ENCODE measurements at places on chromosomes 3 and 15.
A peak's percentile ranks its signal among the peaks of the same experiment; 100 is the strongest.

DNA sequence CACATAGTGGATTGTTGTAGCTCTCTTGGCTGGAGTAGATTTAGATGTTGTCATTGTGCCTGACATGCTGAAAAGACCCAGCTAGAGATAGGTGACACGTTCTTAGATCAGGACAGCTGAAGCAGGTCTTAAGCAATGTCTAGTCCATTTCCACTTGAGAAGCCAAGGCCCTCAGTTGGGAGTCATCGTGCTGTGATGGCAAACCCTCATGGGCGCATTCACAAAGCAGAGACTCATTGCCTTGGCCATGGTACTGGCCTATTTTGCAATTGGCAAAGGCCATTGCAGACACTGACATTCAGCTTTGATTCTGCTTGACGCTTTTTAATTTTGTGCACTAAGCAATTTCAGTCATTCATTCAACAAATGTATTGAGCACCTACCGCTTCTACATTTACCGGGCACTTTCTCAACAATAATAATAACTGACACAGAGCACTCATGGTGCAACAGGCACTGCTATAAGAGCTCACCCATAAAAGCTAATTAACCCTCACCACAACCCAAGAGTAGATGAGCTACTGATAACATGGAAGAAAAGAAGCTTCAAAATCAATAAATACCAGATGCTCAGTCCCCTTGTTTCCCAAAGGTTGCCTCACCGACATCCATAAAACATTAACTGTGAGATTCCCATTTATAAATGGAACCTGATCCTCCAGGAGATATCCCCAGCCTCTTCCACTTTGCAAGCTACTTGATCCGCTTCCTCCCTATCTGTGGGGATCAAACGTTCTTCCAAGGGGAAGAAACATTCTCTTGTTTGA is 200.1 kb downstream of the TLE3 start:
- H3K27ac ChIP-seq = no peak overlapping the region
- H3K36me3 ChIP-seq = no peaks in the 10 kb centered on the region
- H3K27me3 ChIP-seq = peaks cover 70% of the 10 kb centered on the region

DNA sequence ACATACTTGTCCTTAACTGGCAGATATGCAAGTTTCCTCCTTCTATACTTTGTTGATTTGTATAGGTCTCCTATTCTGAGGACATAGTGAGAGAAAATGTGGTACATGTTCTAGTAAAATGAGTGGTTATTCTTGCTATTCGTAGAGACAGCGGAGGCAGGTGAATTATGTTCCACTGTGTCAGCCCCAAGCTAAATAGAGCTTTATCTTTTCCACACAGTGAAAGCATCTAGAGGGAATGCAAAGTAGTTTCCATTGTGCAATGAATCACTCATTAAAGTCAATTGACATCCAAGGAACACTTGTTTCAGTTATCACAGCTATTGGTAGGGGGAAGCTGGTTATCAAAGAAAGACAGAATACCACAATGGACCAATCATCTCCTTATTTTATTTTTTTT is 262.4 kb downstream of the NLGN1 start:
- peaks cover 7% of the 10 kb centered on the region for H3K4me1 ChIP-seq
- peaks cover 2% of the 10 kb centered on the region for H3K36me3 ChIP-seq
- DNase-seq = no peak
- no peak overlapping the region for H3K27ac ChIP-seq
- no peaks in the 10 kb centered on the region for H3K27me3 ChIP-seq

DNA sequence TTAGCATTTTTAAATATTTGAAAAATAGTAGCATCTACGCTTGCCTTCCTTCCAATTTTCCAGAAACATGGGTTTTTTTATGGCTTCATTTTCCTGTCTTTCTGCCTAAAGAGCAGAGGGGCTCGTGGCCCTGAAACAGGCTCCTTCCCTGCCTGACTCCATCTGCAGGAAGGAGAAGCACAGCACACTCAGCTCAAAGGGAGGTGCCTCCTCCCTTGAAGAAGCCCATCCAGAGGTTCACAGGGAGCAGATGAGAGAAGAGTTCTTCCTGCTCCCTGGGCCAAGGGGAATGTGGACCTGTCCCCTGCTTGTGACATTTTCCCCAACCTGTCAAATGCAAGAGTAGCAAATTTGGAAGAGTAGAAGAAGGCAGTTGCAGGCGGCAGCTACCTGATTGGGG is 55.8 kb downstream of the BBX start:
- no peak for DNase-seq
- no peaks in the 10 kb centered on the region for H3K27me3 ChIP-seq
- H3K36me3 ChIP-seq = no peaks in the 10 kb centered on the region
- peaks cover 11% of the 10 kb centered on the region for H3K4me1 ChIP-seq
- H3K27ac ChIP-seq = no peak overlapping the region
- no peak overlapping the region for H3K4me3 ChIP-seq

GRCh38 chr3:149726716-149727407 is 25.4 kb downstream of the COMMD2 start:
- H3K36me3 ChIP-seq = peaks cover 4% of the 10 kb centered on the region
- H3K4me3 ChIP-seq = no peak overlapping the region
- DNase-seq = no peak
- no peak overlapping the region for H3K27ac ChIP-seq
- no peaks in the 10 kb centered on the region for H3K4me1 ChIP-seq
- no peaks in the 10 kb centered on the region for H3K27me3 ChIP-seq

GRCh38 chr3:142353571-142353970 is 94.3 kb downstream of the XRN1 start:
- no peak overlapping the region for H3K27ac ChIP-seq
- no peaks in the 10 kb centered on the region for H3K4me1 ChIP-seq

DNA sequence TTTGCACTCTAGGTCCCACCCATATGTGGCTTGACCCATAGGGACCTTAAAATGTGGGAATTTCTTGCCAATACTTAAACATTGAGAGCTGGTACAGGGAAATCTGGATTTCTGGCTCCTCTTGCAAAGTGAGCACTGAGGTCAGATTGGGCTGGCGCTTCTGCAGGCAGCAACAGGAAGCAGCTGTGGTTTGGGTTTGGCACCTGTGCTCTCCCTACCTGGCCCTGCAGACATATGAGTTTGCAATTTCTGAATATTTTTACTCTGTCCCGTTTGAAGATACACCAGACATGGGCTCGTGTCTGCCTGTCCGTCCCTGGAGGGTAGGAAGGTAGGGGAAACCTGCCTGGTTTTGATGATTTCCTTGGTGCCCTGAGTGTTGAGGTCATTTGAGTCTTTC is 74.8 kb upstream of the SEC13 start:
- H3K36me3 ChIP-seq = no peaks in the 10 kb centered on the region
- no peak overlapping the region for H3K27ac ChIP-seq
- no peaks in the 10 kb centered on the region for H3K4me1 ChIP-seq

- no peak overlapping the region for H3K27ac ChIP-seq
- H3K27me3 ChIP-seq = no peaks in the 10 kb centered on the region
- peaks cover 5% of the 10 kb centered on the region for H3K4me1 ChIP-seq
- peaks cover 9% of the 10 kb centered on the region for H3K36me3 ChIP-seq
- DNase-seq = peak; percentile 8
Measured at GRCh38 chr3:25532431-25533162, 104.5 kb downstream of the RARB start.

- no peaks in the 10 kb centered on the region for H3K4me1 ChIP-seq
- no peaks in the 10 kb centered on the region for H3K27me3 ChIP-seq
- H3K36me3 ChIP-seq = no peaks in the 10 kb centered on the region
- no peak overlapping the region for H3K4me3 ChIP-seq
- no peak for DNase-seq
Measured at GRCh38 chr15:83119968-83120581, 12.6 kb downstream of the TM6SF1 start.

DNA sequence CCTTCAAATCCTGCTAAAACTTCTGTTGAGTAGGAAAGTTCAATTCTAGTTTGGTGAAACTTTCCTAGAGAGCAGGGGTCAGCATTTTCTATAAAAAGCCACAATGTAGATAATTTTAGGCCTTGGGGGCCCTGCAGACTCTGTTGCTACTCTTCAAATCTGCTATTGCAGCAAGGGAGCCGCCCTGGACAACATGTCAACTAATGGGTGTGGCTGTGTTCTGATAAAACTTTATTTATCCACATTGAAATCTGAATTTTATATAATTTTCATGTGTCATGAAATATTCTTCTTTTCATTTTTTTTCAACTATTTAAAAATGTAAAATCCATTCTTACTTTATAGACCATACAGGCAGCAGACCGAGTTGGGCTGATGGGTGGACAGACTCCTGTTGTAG is 67.4 kb upstream of the SAMMSON start:
- no peaks in the 10 kb centered on the region for H3K36me3 ChIP-seq
- no peak overlapping the region for H3K4me3 ChIP-seq
- DNase-seq = no peak
- no peak overlapping the region for H3K27ac ChIP-seq
- peaks cover 6% of the 10 kb centered on the region for H3K27me3 ChIP-seq
- peaks cover 10% of the 10 kb centered on the region for H3K4me1 ChIP-seq

DNA sequence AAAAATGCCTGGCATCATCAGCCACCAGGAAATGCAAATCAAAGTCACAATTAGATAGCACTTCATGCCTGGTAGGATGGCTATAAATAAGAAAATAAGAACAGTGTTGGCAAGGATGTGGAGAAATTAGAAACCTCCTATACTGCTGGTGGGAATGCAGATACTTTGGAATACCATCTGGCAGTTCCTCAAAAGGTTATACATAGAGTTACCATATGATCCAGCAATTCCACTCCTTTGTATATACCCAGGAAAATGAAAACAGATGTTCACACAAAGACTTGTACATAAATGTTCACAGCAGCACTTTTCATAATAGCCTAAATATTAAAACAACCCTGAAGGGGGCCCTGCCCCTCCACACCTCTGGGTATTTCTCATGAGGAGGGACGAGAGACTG is 13.7 kb downstream of the ACSBG1 start:
- no peaks in the 10 kb centered on the region for H3K36me3 ChIP-seq
- H3K4me3 ChIP-seq = no peak overlapping the region
- H3K27ac ChIP-seq = no peak overlapping the region
- H3K4me1 ChIP-seq = peaks cover 22% of the 10 kb centered on the region
- no peak for DNase-seq

DNA sequence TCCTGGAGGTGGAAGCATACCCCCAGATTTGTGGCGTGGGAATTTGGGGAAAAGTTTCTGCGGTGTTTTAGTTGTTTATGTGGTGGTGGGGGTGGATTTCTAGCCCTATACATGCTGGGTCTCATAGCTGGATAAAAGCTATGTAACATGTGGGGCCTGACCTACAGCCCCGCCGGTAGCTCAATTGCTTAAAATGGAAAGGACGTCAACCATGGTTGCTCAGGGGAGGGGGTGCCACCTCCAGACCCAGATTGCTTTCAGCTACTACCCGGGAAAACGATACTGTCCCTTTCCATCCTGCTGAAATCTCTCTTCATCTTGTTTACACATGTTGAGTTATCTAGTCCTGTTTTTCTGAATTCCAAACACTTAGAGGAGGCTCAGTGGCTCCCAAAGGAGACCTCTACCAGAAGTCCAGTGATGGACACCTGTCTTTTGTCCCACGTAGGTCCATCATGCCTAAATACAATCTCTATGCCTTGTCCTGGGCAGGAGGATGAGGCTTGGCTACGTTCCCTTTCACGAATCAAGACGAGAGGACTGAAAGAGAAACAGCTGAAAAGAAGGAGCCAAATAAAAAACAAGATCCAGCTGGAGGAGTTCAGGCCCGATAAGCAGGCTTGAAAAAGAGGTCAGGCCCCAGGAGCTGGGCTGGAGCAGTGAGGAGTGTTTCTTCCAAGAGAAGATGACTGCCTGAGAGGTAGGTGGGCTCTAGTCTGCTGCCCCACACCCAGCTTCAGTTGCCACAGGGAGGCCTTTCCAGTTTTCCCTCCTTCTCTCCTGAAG is 72.1 kb upstream of the TPRG1 start:
- H3K36me3 ChIP-seq = no peaks in the 10 kb centered on the region
- H3K4me3 ChIP-seq = no peak overlapping the region

- peaks cover 6% of the 10 kb centered on the region for H3K4me1 ChIP-seq
- H3K36me3 ChIP-seq = peaks cover 6% of the 10 kb centered on the region
- no peak overlapping the region for H3K27ac ChIP-seq
- DNase-seq = no peak
- no peaks in the 10 kb centered on the region for H3K27me3 ChIP-seq
- H3K4me3 ChIP-seq = no peak overlapping the region
Measured at GRCh38 chr3:184165543-184165942, 9.1 kb upstream of the AP2M1 start.

GRCh38 chr15:58381697-58382096 is 50.1 kb upstream of the LIPC start:
- no peak overlapping the region for H3K27ac ChIP-seq
- peaks cover 19% of the 10 kb centered on the region for H3K4me1 ChIP-seq
- no peak overlapping the region for H3K4me3 ChIP-seq
- H3K36me3 ChIP-seq = peaks cover 2% of the 10 kb centered on the region

DNA sequence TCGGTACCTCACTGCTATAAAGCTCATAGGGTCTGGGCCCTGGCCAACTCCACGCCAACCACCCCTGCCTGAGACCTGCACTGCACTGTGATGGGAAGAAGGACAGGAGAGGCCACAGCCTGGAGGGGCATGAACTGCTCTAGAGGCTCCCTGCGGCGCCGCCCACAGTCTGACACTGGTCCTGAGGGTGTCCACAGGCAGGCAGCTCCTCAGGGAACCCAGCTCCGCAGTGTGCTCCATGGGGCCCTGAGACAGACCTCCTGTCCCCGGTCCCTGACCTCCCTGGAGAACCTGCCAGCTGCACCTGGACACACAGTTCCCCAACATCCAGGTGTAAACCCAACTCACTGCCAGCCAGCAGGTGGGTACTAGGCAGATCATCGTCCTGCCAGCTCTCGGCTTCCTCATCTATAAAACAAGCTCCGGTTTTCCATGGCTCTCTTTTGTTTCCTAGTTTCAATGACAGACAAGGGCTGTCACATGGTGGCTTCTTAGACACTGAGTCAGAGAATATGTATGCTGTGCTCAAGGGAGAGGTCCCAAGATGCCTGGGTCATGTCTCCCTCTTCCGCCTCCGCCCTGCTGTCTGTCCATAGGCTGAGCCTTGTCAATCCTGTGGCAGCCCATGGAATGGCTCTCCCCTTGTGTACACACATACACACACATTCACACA is 5.1 kb upstream of the HAPLN3 start:
- peak overlapping the region; percentile 21 for H3K27ac ChIP-seq
- H3K4me3 ChIP-seq = no peak overlapping the region
- H3K27me3 ChIP-seq = peaks cover 4% of the 10 kb centered on the region
- no peak for DNase-seq
- H3K4me1 ChIP-seq = peaks cover 31% of the 10 kb centered on the region
- H3K36me3 ChIP-seq = peaks cover 7% of the 10 kb centered on the region
